ENCODE measurements at places on chromosomes 1 and 21. TPM values are rescaled to one million over a fixed set of nuclear protein-coding genes. Genes with fewer than 3 reads are reported as not detected.

PODN gene
- polyA plus RNA-seq: not detected

CAPZB gene
- 462 TPM for polyA plus RNA-seq

MATN1 gene
- not detected for polyA plus RNA-seq

VCAM1 gene
- not detected for polyA plus RNA-seq

PSEN2 gene
- polyA plus RNA-seq: 3.0 TPM

RO60 gene
- polyA plus RNA-seq: 119 TPM

OR2T11 gene
- not detected for polyA plus RNA-seq

IL12RB2 gene
- polyA plus RNA-seq: 14.7 TPM

CD5L gene
- polyA plus RNA-seq: not detected

SLC25A24 gene
- polyA plus RNA-seq: 14.7 TPM

RAB7B gene
- polyA plus RNA-seq: not detected

MCOLN2 gene
- not detected for polyA plus RNA-seq

ANKRD65 gene
- not detected for polyA plus RNA-seq

IL20 gene
- not detected for polyA plus RNA-seq

PGBD5 gene
- not detected for polyA plus RNA-seq

HRNR gene
- not detected for polyA plus RNA-seq

DCST2 gene
- not detected for polyA plus RNA-seq

OR2L8 gene
- polyA plus RNA-seq: not detected

CYP4A11 gene
- polyA plus RNA-seq: not detected

MAPKAPK2 gene
- polyA plus RNA-seq: 3.2 TPM

TIAM1 gene
- polyA plus RNA-seq: 35.2 TPM

PAQR7 gene
- polyA plus RNA-seq: 0.24 TPM

CREB3L4 gene
- polyA plus RNA-seq: 0.90 TPM

WDR64 gene
- 1.00 TPM for polyA plus RNA-seq

KCNN3 gene
- polyA plus RNA-seq: not detected

NHLH1 gene
- polyA plus RNA-seq: not detected

CFAP141 gene
- polyA plus RNA-seq: not detected

UBIAD1 gene
- polyA plus RNA-seq: 42.3 TPM

CLEC20A gene
- polyA plus RNA-seq: not detected

HORMAD1 gene
- not detected for polyA plus RNA-seq

SLC6A9 gene
- polyA plus RNA-seq: not detected

C4BPA gene
- polyA plus RNA-seq: not detected

MFAP2 gene
- polyA plus RNA-seq: not detected

ZBTB18 gene
- 2.0 TPM for polyA plus RNA-seq

MEF2D gene
- 4.6 TPM for polyA plus RNA-seq

SLC45A3 gene
- polyA plus RNA-seq: not detected

RASAL2 gene
- polyA plus RNA-seq: not detected

ELF3 gene
- not detected for polyA plus RNA-seq

NCAM2 gene
- polyA plus RNA-seq: not detected

ANGPTL3 gene
- polyA plus RNA-seq: not detected

OR2T35 gene
- not detected for polyA plus RNA-seq

CA6 gene
- not detected for polyA plus RNA-seq

MAP10 gene
- 2.2 TPM for polyA plus RNA-seq

E2F2 gene
- polyA plus RNA-seq: 3.9 TPM

RAB3B gene
- polyA plus RNA-seq: not detected

FNBP1L gene
- polyA plus RNA-seq: not detected

KCNT2 gene
- not detected for polyA plus RNA-seq

TRIM46 gene
- 0.44 TPM for polyA plus RNA-seq

TRNP1 gene
- not detected for polyA plus RNA-seq

HMGN1 gene
- polyA plus RNA-seq: 168 TPM

KCND3 gene
- not detected for polyA plus RNA-seq

LCE3D gene
- not detected for polyA plus RNA-seq

KRTAP19-3 gene
- polyA plus RNA-seq: not detected

PATJ gene
- polyA plus RNA-seq: 8.6 TPM

MYBPH gene
- polyA plus RNA-seq: not detected

All from CD4-positive, CD25-positive, alpha-beta regulatory T cell (primary cell).